GM06990 (cell line): ENCODE measurements at places on chromosomes 11 and 22.

- peak; percentile 26 for DNase-seq
Measured at GRCh38 chr11:60251485-60252212, 8.7 kb upstream of the MS4A4E start.

- no peak for DNase-seq
Measured at GRCh38 chr11:28491431-28491830, 383.2 kb downstream of the METTL15 start.

GRCh38 chr11:3685923-3686322, 14.7 kb upstream of the CHRNA10 start:
- no peak for DNase-seq

DNA sequence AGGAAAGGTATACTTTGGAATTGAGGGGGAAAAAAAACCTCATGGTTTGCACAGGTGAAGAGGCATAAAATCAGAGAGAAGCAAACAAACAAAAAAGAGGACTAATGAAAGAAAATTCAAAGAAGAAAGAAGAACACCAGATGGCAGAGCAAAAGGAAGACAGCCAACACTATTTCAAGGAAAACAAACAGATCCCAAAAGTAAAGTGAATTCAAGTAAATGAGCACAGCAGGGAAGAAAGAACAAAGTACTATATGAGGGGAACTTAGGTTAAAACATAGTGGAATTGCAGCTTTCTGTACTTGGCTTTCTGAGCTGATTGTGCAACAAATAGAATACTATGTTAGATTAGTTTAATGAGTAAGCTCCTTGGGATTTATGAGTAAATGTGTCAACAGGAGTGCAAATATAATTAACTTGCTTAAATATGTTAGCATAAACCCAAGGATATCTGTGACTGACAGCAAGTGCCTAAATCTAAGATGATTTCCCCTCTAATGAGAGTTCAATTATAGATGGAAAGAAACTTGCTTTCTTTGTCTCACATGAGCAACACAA, 404.6 kb upstream of the CNTN5 start:
- no peak for DNase-seq

GRCh38 chr22:17957693-17958092, 66.7 kb downstream of the MICAL3 start:
- no peak for DNase-seq

GRCh38 chr11:35011389-35011788, 95.0 kb downstream of the PDHX start:
- no peak for DNase-seq

DNA sequence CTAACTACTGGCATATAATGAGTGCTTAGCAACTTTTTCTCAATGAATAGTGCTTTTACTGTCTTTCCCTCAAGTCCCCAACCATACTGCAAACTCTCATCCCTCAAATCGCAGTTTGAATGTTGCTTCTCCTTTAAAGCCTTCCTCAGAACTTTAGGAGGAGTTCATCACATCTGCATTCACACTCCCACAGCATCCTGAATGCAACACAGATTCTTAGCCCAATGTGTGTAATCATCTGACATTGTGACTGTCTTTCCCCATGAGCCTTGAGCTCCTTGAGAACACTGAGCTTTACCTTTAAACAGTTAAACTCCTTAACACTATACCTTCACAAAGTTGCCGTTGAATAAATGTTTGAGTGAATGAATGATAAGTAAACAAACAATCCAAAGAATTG, 81.7 kb upstream of the FAM181B start:
- no peak for DNase-seq

- no peak for DNase-seq
Measured at GRCh38 chr11:78195917-78196560, 7.3 kb downstream of the USP35 start.

DNA sequence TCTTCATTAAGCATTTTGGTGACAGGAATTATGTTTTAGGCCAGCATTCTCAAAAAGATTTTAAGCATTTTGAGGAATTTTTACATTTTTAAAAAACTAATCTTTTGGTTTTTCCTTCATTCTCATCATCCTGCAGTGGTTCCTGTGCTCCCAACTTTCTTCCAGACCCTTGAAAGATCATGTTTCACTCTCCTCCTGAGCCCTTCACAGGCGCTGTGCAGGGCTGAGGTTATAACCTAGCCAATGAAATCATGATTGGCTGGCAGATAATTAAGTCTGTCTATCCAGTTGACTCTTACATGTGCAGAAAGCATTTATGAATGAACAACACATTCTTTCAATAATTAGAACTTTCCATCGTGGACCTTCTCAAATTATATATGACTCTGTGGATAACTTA, 226.3 kb downstream of the DDX10 start:
- DNase-seq = no peak

DNA sequence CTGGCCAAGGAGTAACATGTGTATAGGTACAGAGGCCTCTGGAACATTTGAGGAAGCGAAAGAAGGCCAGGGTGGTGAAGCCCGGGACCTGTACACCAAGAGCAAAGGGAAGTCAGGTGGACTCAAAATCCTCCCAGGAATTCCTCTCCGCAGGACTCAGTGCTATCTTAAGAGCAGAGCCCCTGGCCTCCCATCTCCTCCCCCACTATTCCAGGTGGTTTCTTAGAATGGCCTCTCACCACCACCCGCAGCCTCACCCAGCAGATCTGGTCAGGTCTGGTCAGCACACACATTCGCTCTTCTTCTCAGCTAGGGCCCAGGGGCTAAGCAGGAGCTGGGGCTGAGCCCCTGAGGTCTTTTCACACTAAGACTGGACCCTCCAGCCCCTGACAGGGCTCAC, 59.1 kb downstream of the SCGB1A1 start:
- DNase-seq = no peak

DNA sequence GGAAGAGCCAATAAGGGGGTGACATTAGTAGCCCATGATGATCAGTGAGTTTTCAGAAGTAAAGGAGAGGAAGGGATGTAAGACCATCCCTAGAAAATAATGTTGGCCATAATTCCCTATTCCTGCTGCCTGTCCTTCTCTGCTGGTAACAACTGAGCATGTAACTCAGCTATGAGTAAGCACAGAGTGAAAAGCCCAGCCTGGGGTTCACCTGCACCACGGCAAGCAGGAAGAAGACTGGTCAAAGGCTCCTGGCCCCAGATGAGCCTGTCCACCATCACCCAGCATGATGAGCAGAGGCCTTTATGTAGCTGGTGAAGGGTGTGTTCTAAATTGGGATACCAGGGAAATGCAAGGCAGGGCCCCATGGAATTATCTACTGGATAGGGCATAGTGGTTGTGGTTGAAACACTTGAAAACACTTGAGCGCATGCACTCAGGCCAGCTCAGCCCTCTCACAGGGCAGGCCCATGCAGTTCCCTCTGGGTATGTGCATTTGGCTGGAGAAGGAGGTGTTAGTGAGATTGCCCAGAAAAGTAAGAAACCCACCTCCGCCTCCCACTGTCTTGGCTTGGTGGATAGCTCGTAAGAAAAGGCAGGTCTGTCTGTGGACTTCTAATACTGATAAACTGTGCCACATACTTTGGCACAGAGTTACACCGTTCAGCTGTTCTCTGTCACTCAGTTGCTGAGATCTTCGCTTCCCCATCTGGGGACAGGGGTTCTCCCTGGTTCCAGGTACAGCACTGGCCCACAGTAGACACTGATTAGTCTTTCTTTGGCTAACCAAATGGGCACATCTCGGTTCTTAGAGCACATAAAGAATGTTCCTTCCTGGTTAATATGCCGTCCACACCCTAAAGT, 86.8 kb downstream of the AMOTL1 start:
- DNase-seq = no peak

GRCh38 chr11:119315131-119316015, 1.6 kb downstream of the MCAM start:
- peak; percentile 55 for DNase-seq
